ENCODE measurements at places on chromosomes 4 and X. TPM values are rescaled to one million over a fixed set of nuclear protein-coding genes. Genes with fewer than 3 reads are reported as not detected.

DNA sequence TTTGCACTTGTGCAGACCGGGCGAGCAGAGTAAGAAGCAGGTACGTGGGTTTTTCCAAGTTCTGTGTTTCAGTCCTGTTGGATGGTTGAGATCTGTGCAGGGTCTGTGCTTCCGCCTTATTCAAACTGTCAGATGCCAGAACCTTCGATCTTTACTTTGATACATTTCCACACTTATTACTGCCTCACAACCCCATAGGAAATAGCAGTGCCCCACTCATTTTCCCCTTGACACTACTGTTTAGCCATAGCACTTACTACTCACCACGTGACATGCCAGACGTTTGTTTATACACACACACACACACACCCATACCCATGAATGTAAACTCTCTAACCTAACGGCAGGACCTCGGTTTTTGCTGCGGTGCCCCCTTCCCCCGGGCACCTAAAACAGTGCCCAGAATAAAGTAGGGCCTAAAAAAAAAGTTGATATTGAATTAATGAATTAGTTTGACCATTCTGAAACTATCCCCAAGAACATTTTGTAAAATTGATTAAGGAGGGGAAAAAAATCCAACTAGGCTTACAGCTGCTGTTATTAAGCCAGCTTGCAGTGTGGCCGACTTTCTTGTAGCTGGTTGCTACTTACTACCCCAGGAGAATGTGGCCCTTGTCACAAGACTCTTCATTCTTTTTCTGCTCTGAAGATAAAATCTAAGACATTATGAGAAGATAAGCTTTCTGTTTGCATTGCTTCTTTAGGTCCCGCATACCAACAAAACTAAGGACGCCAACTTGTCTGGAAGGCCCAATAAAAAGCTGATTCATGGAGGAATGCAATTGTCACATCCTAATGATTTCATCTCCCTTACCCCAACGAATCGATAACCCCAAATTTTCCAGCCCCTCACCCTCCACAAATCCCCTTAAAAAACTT is 704 bp upstream of the SEPSECS start:
- DNase-seq = peak; percentile 23

PPP2R2C gene
- total RNA-seq = 10.6 TPM

SYP gene
- 0.48 TPM for total RNA-seq

GAGE12F gene
- 1.1 TPM for total RNA-seq

DNA sequence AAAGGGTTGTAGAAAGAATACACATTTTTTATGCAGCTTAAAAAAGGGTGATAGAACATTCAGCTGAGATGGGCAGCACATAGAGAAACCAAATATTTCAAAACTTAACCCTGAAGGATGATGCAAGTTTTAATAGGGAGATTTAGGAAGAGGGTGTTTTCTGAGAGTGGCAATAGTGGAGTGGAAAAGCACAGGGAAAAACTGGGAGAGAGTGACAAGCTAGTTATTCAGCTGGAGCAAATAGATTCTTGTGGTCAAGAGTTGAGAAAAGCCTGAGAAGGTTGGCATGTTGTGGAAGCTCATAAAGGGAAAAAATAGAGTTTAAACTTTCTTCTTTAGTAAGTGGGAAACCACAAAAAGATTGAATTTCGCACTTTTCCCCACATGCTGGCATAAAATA is 359.6 kb upstream of the PITX2 start:
- DNase-seq = no peak

- DNase-seq = peak; percentile 78
Measured at GRCh38 chrX:28189011-28189410, 207.8 kb upstream of the DCAF8L1 start.

C4orf50 gene
- 0.12 TPM for total RNA-seq

- DNase-seq = no peak
Measured at GRCh38 chr4:93030670-93031069, 726.9 kb downstream of the GRID2 start.

PRRG3 gene
- total RNA-seq = not detected

- no peak for DNase-seq
Measured at GRCh38 chrX:16469870-16470269, 180.1 kb upstream of the S100G start.

PRDM8 gene
- total RNA-seq = 3.4 TPM

PABPC1L2B gene
- total RNA-seq = not detected

DNA sequence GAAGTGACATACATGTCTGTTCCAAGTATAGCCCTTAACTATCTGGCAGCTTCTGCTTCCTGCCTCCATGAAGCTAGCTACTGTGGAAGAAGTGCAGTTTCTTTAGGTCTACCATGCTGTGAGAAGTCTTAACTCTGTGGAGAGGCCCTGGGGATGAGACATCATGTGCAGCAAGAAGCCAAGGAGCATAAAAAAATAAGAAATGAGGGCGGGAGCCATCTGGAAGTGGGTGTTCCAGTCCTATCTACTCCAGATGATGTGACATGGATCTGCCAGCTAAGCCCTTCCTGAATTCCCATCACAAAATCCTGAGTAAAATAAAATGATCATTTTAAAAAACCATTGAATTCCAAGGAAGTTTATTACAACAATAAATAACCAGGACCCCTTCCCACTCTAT is 87.9 kb upstream of the TBC1D9 start:
- DNase-seq = no peak

GRCh38 chr4:156723951-156724668 is 247.5 kb downstream of the PDGFC start:
- no peak for DNase-seq

ESX1 gene
- not detected for total RNA-seq

DNA sequence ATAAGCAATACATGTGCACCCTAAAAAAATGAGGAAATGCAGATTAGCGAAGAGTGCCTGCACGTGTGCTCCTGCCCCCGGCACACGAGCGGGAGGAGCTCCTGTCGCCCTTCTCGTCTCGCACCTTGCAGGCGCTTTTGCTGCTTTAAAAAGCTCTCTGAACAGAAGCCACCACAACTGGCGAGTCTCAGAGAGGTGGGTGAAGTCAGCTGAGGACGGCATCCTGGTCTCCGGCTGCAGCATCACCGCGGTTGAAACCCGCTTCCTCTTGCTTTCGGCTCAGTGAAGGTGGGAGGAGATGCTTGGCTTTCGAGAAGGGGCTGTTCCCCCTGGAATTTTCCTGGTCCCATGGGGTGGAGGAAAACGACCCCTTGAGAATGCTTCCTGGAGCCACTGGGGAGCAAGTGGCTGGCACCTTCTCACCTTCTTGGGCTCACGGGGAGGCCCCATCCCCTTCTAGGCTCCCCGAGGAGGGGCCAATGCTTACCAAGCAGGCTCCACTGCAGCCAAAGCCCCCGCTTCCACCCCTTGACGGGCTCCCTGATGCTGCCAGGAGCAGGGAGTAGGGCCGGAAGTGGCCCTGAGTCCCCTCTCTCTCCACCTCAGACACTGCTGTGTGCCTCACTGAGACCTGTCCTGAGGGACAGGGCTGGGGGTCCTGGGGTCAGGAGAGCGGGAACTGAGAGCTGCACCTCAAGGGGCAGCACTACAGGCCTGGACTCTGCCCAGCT is 29.2 kb upstream of the MXD4 start:
- no peak for DNase-seq

DNA sequence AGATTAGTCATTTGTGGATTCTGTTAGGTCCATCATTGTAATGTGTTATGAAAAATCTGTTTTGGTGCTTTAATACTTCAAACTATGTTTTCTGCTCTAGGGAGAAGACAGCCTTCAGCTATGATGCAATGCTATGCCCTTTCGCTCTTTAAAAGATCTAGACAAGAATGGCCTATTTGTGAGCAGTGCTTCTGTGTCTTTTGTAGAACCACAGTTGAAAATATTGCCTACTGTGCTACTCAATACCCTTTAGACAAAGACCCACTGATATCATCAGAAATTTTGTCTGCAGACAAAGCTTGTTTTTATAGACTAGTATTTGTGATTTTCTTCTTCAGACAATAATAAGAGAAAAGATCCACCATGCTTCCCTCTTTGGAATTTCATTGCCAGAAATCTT is 44.6 kb upstream of the SLITRK2 start:
- DNase-seq = no peak

GRCh38 chrX:39654952-39655351 is 442.8 kb downstream of the BCOR start:
- DNase-seq = no peak

- no peak for DNase-seq
Measured at GRCh38 chr4:38785901-38786402, 3.2 kb upstream of the TLR10 start.

GRCh38 chr4:10279261-10279660 is 162.7 kb upstream of the WDR1 start:
- no peak for DNase-seq

- no peak for DNase-seq
Measured at GRCh38 chr4:2790583-2791517, 2.0 kb upstream of the SH3BP2 start.

FAM9B gene
- not detected for total RNA-seq

DNA sequence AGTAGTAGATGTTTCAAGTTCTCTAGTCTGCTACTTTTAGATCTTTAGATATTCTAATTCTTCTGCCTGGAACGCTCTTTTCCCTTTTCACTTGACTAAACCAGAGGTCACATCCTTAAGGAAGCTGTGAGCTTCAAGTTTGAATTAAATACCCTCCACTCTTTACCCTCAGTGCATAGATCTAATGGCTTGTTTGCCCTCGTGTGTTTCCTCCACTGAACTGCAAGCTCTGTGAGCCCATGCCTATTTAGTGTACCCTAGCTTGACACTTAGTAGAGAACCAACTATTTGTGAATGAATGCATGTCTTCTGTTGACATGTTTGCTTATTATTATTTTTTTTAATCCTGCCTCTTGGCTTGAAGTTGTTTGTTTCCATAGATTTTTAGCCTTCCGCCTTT is 138.3 kb downstream of the PDE5A start:
- DNase-seq = peak; percentile 3

DNA sequence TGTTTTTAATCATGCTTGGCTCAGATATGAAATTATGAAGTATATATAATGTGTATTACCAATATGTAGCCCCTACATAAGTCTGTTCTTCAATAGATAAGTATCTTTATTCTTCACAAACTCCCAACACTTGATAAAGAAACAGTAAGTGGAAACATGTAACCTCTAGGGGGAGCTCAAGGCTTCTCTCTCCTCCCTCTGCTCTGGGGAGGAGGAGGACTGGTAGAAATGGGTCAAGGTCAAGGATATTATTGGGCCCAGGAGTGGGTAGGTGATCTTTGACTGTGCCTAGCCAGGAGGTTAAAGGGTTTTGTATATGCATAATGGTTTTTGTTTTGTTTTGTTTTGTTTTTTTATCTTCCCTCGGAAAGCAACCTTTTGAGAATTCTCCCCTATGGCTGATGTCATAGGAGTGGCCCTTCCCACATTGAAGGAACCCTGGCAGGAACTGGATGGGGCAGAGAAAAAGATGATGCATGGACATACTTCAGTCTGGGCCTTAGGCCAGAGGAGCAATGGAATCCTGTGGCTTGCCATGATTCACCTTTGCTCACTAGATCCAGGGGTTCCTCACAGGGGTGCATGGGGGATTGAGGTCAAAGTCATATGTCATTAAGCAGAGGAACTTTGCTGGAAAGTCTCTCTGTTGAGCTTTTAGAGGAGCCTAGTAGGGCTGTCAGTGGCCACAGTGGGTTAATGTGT is 460.3 kb downstream of the MID1IP1 start:
- DNase-seq = peak; percentile 56

ASMT gene
- not detected for total RNA-seq

PABPC1L2A gene
- not detected for total RNA-seq

DNA sequence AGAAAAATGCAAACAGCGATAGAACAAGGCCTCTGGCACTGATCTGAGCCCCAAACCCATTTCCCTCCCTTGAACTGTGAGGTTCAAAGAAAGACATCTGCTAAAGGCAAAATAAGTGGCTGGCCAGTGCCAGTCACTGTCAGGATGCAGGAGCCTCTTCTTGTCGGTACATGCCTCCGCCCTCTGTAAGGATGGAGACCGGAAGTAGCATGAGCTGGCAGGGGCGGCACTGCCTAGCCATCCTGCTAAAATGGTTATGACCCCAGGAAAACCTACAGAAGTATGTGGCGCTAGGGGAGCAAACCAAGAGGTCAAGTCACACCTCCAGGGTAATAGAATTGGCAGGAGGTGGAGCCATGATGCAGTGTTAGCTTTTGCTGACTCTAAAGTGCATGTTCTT is 180.3 kb downstream of the DCLK2 start:
- no peak for DNase-seq

DNA sequence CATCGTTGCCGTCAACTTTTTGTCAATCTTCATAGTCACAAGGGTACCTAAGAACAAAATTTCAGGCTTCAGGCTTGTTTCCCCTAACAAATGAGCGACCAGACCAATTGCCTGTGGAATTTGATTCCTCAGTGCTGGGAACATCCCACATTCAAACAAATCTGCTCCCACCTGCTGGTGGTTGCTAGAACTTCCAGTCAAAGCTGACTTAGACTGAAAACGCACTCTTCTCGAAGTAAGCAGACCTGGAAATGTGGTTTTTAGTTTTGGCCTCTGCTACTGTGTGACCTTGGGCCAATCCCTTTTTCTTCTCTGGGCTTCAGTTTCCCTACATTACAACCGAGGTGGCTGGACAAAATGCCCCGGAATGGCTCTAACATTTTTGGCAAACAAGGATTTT is 1.8 kb upstream of the GABRQ start:
- peak; percentile 37 for DNase-seq

Measured in A172 (cell line).